ENCODE measurements at places on chromosomes 7 and 10.

- DNase-seq: no peak
Measured at GRCh38 chr7:24069751-24070150, 214.2 kb upstream of the NPY start.

DNA sequence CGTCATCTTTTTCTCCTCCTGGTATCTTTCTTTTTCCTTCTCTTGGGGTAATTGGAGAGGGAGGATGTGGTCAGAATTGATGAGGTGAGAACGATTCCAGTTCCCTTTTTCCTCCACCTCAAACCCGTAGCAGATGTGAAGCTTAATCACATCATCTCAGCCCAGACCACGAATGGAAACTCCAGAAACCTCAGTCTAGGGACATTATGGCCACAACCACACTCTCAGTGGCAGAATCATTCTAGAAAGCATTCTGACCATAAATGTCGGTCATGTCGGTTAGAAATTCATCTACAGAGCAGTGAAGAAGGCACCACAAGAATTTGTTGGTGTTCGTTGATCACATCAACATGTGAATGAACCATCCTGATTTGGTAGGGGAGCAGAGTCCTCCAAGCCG lies 78.7 kb downstream of the GATA3 start:
- DNase-seq: no peak

- no peak for DNase-seq
Measured at GRCh38 chr10:113681533-113682470, 2.1 kb downstream of the CASP7 start.

DNA sequence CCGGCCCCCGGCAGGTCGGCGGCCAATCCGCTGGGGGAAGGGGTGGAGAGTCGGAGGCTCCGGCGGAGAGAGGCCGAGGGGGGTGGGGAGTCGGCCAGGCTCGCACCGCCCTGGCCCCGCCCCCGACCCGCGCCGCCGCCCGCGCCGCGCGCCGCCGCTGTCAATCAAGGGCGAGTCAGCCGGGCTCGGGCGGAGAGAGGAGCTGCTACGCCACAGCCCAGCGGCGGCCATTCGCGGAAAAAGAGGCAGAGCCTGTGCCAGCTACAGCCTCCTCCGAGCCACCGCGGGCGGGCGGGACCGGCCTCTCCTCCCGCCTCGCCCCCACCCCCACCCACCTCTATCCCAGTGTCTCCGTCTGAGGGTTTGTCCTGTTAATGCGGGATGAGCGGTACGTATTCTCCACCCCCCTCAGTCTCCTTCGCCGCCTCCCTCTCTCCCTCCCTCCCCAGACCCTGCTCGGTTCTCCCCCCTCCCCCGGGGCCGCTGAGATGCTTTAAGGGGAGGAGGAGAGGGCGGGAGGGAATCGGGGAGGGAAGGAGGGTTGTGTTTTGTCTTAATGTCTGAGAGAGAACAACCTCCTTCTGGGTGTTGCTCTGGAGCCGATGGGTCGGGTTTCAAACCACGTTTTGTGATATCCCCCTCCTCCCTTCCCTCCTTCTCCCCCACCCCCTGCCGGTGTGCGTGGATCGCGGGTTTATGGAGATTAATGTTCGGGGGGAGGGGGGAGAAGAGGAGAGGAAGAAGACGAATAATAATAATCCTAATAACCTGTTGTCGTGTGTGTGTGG lies at the start of gene SP4:
SP4 (plus strand) TSS at position 213 of the 788 bp plus-strand sequence; CDS start at position 382, 169 bp downstream.
- DNase-seq: peak; percentile 97

DNA sequence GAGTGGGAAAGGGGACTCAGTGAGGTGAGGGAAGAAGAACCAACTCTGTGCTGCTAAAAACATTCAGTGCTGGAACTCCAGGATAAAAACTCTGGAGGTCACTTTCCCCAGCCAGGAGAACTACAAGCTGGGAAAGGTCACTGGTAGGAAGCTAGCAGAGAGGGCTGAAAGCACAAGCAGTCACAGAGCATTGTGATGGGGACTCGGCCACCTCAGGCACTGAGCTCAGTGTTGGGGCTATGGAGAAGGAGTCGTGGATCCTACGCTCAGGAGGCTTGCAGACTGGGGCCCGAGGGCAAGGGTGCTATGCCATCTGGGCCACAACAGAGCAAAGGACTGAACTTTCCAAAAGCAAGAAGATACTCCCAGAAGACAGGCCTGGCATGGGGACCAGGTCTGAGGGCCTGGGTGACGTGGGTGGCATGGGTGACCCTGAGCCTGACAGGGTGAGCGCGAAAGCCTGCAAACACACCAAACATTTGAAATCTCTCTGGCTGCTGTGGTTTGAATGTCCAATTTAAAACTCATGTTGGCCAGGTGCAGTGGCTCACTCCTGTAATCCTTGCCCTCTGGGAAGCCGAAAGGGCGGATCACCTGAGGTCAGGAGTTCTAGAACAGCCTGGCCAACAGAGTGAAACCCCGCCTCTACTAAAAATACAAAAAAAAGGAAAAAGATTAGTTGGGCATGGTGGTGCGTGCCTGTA lies 9.8 kb upstream of the ARHGAP19 start:
- DNase-seq: no peak

DNA sequence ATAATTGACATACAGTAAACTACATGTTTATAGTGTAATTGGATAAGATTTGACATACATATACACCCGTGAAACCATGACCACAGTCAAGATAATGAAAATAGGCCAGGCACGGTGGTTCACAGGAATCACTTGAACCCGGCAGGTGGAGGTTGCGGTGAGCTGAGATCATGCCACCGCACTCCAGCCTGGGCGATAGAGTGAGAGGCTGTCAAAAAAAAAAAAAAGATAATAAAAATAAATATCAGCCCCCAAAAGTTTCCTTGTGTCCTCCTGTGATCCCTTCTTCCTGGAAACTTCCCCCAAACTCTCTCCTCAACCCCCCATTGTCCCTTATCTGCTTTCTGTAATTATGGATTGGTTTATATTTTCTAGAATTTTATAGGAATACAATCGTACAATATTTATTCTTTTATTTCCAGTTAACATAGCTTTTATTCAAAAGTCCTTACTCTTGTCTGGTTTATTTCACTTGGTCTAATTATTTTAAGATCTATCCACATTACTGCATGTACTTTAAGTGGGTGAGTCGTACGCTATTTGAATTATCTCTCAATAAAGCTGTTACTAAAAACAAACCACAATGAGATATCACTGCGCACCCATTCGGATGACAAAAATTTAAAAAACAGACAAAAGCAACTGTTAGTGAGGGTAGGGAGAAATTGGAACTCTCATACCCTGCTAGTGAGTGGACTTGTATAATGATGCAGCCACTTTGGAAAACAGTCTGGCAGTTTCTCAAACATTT lies 30.1 kb upstream of the TNPO3 start:
- DNase-seq: no peak

DNA sequence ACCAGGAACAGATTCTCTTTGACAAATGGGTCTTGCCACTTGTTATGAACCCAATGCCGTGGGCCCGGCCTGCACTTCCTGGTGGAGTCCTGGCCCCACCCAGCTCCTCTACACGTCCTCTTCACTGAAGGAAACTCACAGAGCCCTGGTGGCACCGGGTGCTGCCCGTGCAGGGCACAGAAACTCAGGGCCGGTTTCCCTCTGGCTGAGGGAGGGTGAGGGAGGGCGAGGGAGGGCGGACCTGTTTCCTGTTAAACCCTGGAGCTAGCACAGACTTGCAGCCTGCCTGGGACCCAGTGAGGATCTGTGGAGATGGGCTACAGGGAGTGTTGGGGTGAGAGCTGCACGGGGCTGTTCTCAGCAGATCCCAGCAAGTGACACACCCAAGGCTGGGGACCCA lies 596.3 kb downstream of the PTPRN2 start:
- no peak for DNase-seq

DNA sequence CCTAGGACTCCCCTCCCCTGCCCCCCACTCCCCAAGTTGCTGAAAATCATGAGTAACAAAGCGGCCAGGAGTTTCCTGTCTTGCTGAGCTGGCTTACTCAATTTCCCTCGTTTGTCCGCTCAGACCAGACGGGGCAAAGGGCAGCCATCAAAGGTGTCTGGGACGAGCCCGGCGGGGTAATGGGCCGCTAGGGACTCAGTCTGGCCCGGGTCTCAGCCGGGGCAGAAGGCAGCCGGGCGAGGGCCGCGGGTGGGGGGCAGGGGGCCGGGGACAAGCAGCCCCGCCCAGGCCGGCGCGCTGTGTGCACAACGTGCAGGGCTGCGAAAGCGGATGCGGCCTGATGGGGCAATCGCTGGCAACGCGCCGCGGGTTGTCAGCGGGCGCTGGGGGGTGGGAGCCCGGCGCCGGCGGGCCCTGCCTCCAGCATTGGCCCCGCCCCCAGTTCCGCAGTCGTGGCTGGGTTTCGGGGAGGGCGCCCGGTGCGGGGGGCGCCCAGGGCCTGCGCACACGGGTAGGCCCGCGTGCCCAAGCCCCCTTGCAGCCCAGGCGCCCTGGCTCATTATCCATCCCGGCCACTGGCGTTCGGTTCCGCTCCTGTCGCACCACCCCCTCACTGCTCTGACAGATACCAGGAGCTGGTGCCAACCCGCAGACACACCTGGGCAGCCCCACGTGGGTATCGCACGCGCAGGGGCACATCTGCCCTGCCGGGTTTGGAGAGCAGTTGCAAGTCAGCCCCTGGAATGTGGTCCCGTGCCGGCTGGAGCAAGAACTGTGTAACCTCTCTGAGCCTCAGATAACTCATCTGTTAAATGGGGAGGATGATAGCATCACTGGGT lies 35.1 kb downstream of the DNAJB12 start:
- DNase-seq: peak; percentile 95

DNA sequence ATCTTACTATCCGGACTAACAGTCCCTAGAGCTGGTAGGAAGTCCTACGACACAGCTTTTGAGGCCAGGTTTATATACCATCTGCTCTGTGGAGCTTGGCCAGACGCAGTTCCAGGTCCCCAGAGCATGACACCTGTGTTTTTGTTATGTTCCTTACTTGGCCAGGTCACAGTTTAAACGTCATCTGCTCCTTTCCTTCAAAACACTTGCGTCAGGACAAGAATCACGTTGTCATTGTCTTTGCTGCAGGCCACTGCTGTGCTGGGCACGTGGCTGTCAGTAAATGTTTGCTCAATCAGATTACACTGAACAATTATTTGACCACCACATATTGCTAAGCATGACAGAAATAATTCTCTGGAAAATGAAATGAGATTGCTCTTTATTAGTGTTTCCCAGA lies 23.9 kb downstream of the SLC18A2 start:
- no peak for DNase-seq

DNA sequence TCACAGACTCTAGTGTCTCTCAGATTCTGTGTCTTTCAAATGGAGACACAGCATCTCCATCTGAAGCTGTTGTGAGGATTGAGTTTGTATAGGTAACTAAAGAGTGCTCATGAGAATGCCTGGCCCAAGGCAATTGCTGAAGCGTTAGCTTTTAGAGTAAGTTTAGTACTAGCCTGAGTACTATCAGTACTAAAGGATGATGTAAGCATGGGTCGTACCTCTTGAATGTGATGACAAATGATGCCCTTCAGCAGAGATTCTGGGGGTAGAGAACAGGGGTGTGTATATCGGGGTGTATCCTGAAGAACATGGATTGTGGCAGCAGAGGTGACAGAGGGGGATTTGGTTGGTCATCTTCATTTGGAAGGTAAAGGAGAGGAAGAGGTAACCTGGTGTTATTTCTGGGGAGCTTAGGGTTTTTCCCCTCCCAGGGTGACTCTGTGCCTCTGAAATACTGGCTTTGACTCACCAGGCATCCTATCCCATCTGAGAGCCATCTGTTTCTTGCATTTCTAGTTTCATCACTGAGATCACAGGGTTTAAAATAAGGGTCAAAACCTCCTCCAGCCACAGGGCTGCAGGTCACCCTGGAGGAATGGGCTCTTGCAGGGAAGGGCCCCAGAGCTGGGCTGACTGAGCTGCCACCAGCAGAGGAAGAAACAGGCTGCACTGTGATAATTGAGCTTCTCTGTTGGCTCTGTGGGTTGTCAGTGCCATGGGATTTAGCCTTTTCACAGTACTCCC lies 756.0 kb downstream of the KCNMA1 start:
- DNase-seq: no peak
